ENCODE measurements at places on chromosomes 6 and 20.

GRCh38 chr6:36604090-36605060, 10.2 kb downstream of the SRSF3 start:
- no peak for DNase-seq

DNA sequence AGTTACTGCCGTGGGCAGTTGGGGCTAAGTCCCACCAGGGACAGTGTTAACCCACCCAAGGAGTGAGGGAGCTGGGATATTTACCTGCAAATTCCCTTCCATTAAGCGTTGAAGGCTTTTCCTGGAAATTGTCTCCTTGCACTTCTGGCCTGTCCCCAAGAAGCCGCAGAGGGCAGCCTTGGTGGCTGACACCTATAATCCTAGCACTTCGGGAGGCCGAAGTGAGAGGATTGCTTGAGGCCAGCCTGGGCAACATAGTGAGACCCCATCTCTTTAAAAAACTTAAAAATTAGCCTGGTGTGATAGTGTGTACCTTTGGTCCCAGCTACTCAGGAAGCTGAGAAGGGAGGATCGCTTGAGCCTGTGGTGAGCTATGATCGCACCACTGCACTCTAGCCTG, 204.4 kb downstream of the EYA2 start:
- DNase-seq: no peak

DNA sequence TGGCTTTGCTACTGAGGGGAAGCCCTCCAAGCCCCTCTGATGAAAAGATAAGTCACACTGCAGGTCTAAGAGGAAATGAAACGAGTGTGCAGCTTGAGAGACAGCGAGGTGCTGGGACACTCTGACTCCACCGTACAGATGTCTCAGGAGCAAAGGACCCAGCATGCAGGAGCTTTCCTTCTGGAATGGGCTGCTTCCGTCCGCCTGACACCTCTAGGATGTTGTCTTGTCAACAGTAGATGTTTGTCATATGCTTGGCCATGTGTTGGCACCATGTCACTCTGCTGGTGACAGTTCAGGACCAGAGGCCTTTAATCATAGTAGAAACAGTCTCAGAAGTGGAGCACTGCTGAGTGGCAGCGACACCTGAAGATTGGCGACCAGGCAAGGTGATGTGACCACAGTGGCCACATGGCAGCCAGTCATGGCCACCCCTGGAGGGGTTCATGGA, 46.7 kb downstream of the SLC24A3 start:
- no peak for DNase-seq

GRCh38 chr6:73624896-73625295, 28.9 kb downstream of the SLC17A5 start:
- no peak for DNase-seq

DNA sequence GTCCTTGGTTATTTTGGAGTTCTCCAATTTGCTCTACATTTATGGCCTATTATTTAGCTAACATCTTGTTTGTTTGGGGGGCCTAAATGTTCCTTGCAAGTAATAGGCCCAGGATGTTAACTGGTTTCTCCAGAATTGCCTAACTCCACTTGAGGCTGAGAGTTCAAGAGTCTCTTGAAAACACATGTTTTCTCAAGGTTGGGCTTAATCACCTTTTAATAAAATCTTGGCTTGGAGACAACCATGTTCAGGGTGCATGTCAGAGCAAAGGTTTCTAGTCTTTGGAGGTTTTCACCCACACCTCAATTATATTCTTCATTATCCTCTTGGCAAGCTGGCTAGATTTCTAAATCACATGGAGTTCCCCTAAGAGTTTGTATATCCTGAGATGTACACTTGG, 54.2 kb downstream of the KLHL31 start:
- no peak for DNase-seq

DNA sequence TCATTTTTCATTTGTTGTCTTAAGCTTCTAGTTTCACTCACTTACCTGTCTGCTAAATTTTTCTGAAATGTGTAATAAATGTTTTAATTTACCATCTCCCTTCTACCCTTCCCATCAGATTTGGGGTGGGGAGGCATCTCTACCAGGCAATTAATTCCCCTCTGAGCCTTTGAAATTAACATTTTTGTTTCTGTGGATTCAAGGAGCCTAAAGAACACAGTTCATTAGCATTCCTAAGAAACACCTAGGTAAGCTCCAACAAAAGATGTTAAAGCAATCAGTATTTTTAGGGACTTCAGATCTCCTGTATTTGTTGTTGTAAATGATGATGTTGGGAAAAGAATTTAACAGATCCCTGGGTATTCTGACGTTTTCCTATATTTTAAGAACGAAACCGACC, 6.6 kb downstream of the TOP1 start:
- no peak for DNase-seq

DNA sequence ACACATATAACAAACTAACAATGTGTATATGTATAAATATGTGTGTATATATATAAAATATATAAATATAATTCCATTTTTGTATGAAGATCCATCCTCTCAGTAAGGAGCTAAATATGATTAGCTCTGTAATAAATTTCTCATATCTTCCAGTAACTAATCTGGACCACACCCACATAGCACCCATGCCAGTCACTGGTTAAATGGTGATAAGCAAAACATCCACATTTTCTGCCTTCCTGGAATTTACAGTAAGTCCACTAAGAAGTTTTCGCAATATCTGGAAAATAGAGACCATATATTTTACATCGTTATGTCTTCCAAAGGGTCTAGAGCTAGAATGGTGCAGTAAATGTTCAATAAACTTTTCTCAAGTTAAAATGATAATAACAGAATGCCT, 151.5 kb upstream of the STMND1 start:
- no peak for DNase-seq

GRCh38 chr6:161432546-161432945, 158.7 kb upstream of the AGPAT4 start:
- DNase-seq: no peak

DNA sequence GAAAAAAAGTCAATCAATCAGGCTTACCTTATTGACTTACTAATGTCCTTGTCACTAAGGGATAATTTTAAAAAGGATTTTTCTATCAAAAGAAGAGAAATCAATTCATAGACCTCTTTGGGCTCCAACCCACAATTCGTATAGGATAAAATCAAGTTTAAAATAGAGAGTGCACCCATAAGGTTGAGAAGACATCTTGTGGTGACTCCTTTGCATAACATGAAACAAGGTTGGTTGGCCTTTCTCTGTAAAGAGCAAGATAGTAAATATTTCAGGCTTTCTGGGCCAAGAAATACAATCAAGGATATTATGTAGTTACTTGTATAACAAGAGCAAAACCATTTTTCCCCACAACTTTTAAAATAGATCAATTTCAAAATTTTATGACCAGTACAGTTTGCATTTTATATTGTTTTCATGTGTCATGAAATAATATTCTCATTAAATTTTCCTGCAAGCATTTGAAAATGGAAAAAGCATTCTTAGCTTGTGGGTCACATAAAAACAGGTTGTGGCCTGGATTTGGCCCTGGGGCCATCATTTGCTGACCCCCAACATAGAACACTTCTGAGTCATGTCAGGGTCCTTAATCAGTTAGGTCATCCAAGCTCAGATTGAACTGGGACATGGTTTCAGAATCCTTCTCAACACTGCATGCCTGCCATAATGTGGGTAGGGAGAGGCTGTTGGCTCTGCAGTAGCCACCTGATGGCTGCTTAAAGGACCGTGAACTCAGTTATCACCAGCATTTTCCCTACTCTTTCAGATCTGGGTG, 76.7 kb downstream of the MYB start:
- DNase-seq: no peak

GRCh38 chr6:133769463-133769862, 119.5 kb upstream of the TCF21 start:
- DNase-seq: no peak

- DNase-seq: no peak
Observed at GRCh38 chr20:35588397-35588796, 27.2 kb upstream of the SPAG4 start.

- no peak for DNase-seq
Observed at GRCh38 chr6:40563111-40563510, 24.1 kb downstream of the LRFN2 start.

GRCh38 chr20:31560746-31561598, 44.1 kb upstream of the ID1 start:
- DNase-seq: no peak

DNA sequence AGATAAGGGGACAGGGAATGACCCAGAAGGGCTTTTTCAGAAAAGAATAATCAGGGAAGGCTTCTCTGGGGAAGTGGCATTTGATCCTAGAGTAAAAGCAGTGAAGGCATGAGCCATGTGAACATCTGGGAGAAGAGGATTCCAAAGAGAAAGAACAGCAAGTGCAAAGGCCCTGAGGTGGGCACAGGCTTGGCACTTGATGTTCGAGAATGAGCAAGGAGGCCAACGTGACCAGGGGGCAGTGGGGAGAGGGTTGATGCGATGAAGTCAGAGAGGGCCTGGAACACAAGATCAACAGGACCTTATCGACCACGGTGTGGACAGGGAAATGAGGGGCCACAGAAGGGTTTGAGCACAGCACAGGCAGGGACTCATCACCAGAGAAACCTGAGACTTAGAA, 5.8 kb downstream of the GRM4 start:
- DNase-seq: no peak

- no peak for DNase-seq
Observed at GRCh38 chr6:128365520-128366160, 154.8 kb downstream of the PTPRK start.

- no peak for DNase-seq
Observed at GRCh38 chr20:31842471-31843157, 2.8 kb downstream of the FOXS1 start.

- DNase-seq: no peak
Observed at GRCh38 chr20:45183084-45183483, 8.4 kb downstream of the PI3 start.

- DNase-seq: no peak
Observed at GRCh38 chr6:34894693-34895092, 5.6 kb downstream of the ANKS1A start.

- DNase-seq: no peak
Observed at GRCh38 chr6:1402369-1402768, 13.0 kb downstream of the FOXF2 start.

GRCh38 chr6:16621002-16621401, 140.3 kb downstream of the ATXN1 start:
- no peak for DNase-seq

DNA sequence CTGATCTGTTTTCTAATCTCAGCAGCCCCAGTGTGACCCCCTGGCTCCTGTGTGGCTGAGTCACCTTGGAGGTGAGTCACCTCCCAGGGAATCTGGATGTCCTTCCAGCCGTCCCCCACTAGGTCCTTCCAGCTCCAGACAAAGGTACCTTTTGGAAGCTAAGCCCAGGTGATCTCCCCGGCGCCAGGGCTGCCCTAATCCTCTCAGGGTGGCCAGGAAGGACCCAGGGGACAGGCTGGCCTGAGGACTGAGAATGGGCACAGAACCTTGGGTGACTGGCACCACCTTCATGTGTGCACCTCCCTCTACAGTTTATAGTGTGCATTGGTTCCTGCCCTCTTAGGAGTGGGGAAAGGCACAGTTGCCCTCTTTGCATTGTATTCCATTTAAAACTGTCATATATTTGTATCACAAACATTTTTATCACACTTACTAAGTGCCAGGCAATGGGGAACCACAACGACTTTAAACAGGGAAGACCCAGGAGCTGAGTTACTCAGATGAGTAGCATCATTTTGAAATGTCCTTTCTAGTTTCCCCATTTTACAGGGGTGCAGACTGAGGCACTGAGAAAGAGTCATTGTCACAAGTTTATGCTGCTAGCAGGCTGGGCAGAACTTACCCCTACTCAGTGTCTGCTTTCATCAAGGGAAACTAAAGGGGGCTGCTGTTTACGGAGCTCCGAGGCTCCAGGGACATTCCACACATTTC, 2.6 kb upstream of the BPIFB4 start:
- DNase-seq: no peak

- no peak for DNase-seq
Observed at GRCh38 chr20:35003211-35004031, 47.8 kb downstream of the MYH7B start.

GRCh38 chr6:102848796-102849195, 1455.3 kb downstream of the GRIK2 start:
- no peak for DNase-seq

DNA sequence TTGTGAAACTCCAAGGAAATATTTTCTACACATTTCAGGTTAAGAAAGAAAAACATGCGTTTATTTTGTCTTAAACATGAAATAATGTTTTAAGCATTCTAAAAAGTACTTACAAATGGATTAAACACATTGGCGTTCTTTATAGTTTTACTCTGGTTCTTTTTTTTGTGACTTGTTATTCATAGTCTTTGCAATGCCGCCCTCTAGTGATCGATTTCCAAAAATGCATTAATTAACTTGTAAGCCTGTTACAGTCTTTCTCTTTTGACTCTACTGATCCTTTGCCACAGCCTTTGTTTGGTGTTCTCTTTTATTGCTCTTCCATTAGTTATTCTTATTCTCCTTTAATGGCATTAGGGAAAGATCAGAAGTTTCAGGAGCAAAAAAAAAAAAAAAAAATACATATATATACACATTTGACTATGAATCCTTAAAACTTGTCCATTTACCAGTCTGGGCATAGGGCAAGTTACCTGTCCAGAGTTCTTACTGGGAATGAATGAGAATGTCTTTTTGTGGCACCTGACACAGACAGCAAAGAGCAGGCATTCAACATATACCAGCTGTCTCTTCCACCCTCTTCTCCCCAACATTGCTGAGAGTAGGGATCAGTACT, 59.9 kb downstream of the MACROD2 start:
- no peak for DNase-seq

DNA sequence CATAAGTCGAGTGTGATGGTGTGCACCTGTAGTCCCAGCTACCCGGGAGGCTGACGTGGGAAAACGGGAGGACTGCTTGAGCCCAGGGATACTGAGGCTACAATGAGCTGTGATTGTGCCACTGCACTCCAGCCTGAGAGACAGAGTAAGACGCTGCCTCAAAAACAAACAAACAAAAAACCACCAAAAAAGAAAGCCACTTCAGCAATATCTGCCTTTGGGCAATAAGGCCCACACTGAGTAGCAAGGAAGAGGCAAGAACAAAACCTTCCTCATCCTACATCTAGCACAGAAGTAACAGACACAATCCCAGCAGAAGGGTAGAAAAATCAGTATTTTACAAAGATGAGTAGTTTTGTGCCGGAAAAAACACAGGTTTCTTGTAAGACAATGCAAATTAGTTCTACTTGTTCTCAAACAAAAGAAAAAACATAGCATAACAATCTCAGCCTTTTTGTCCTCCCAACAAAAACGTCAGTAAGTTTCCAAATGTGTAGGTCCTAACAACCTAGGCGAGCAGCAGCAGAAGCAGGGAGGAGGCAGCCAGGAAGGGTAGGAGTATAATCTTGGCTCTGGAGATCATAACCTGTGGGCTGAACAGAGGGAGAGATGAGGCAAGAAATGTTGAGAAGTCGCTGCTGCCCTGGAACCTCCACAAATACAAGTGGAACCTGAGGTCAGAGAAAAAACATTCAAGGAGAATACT, 5.7 kb downstream of the PPP1R10 start:
- no peak for DNase-seq

- no peak for DNase-seq
Observed at GRCh38 chr6:14606353-14606752, 488.8 kb downstream of the CD83 start.

Data from stimulated activated CD4-positive, alpha-beta T cell treated with anti-CD3 and anti-CD28 coated beads, TNF-alpha, amount 100 ng/mL, for 48 hours (primary cell).